ENCODE measurements at places on chromosomes 16 and 17.
A peak's percentile ranks its signal among the peaks of the same experiment; 100 is the strongest.

DNA sequence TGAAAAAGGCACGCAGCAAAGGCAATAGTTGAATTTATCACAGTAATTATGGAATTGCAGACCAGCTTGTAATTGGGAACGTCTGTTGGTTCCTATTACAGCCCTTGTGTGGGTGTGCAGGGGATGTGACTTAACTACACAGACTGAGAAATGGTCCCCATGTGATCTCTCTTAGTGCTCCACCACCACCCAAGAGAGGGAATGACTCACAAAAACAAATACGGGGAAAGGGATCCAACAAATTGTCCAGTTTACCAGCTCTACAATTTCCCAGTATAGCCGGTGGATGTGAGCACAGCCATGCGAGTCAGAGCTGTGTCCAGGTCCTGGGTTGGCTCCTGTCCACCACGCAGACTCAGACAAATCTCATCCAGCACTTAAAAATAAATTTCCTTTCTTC is 337.9 kb downstream of the GRIN2A start:
- H3K27ac ChIP-seq, result no peak overlapping the region
- no peaks in the 10 kb centered on the region for H3K27me3 ChIP-seq
- H3K4me1 ChIP-seq, result no peaks in the 10 kb centered on the region
- no peak overlapping the region for H3K4me3 ChIP-seq

- peaks cover 8% of the 10 kb centered on the region for H3K27me3 ChIP-seq
- no peak overlapping the region for H3K27ac ChIP-seq
- no peak for DNase-seq
- no peaks in the 10 kb centered on the region for H3K36me3 ChIP-seq
- no peak overlapping the region for H3K4me3 ChIP-seq
These were observed 27.6 kb upstream of the ST6GALNAC2 start for GRCh38 chr17:76612977-76613851.

DNA sequence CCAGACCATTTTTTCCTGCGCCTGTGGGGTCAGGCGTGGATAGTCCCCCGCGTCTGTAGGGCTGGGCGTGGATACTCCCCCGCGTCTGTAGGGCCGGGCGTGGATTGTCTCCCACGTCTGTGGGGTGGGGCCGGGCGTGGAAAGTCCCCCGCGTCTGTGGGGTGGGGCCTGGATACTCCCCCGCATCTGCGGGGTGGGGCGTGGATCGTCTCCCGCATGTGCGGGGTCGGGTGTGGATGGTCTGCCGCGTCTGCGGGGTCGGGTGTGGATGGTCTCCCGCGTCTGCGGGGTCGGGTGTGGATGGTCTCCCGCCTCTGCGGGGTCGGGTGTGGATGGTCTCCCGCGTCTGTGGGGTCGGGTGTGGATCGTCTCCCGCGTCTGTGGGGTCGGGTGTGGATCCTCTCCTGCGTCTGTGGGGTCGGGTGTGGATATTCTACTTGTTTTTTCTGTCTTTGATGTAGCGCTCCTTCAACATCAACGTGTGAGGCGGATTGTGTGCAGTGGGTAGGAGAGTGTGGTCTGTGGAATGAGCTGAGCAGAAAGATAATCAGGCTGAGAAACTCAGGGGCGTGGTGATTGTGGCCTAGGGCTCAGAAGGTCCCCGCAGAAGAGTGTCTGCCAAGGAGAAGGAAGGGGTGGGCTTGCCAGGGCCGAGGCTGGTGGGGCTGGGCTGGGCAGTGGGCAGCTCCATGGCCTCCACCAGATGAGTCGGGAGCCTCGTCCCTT is 3.2 kb downstream of the GNPTG start:
- peak overlapping the region; percentile 11 for H3K27ac ChIP-seq
- peaks cover 22% of the 10 kb centered on the region for H3K4me1 ChIP-seq
- H3K27me3 ChIP-seq, result no peaks in the 10 kb centered on the region

DNA sequence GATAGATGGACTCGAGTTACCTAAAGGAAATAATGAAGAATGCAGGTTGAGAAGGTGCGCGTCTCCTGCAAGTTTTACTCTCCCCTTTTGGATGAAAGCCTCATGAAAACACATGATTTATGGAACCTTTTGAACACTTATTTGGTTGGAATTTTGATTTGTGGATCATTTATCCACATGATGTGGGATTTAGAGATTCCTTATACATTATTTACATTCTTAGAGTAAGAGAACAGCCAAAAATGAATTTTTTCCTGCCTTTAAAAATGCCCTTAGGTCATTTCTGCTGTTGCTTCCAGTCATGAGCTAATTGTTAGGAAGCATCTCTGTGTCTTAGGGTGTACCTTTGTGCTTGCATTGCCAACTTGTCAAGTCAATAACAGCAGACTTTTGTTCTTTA is 99.9 kb downstream of the RPTOR start:
- no peak overlapping the region for H3K27ac ChIP-seq
- peak overlapping the region; percentile 58 for H3K4me3 ChIP-seq
- H3K36me3 ChIP-seq, result peaks cover 35% of the 10 kb centered on the region
- no peak for DNase-seq

DNA sequence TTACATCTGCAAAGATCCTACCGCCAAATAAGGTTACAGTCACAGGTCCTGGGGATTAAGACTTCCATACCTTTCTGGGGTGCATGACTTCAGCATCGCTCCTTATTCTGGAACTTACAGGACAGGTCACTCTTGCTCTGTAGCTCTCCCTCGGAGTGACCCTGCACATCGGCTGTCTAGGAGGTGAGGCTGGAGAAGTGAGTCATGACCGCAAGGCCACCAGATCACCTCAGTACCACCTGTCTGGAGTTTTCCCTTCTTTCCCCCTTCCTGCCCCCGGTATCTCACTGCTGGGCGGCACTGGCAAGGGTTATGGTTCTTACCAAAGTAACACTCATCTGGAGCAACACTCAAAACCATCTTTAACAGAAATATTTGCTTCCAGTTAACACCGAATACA is 374.8 kb downstream of the SLC39A11 start:
- H3K36me3 ChIP-seq, result peaks cover 2% of the 10 kb centered on the region
- peaks cover 38% of the 10 kb centered on the region for H3K4me1 ChIP-seq
- H3K27me3 ChIP-seq, result no peaks in the 10 kb centered on the region

- H3K27me3 ChIP-seq, result no peaks in the 10 kb centered on the region
- no peak overlapping the region for H3K27ac ChIP-seq
- no peak overlapping the region for H3K4me3 ChIP-seq
- no peak for DNase-seq
- H3K4me1 ChIP-seq, result no peaks in the 10 kb centered on the region
These were observed 110.4 kb upstream of the HAS3 start for GRCh38 chr16:68995011-68995504.

- DNase-seq, result no peak
- H3K36me3 ChIP-seq, result peaks cover 18% of the 10 kb centered on the region
- H3K4me3 ChIP-seq, result no peak overlapping the region
- H3K27me3 ChIP-seq, result no peaks in the 10 kb centered on the region
- H3K27ac ChIP-seq, result no peak overlapping the region
- H3K4me1 ChIP-seq, result no peaks in the 10 kb centered on the region
These were observed 62.1 kb downstream of the LMF1 start for GRCh38 chr16:908526-909155.

DNA sequence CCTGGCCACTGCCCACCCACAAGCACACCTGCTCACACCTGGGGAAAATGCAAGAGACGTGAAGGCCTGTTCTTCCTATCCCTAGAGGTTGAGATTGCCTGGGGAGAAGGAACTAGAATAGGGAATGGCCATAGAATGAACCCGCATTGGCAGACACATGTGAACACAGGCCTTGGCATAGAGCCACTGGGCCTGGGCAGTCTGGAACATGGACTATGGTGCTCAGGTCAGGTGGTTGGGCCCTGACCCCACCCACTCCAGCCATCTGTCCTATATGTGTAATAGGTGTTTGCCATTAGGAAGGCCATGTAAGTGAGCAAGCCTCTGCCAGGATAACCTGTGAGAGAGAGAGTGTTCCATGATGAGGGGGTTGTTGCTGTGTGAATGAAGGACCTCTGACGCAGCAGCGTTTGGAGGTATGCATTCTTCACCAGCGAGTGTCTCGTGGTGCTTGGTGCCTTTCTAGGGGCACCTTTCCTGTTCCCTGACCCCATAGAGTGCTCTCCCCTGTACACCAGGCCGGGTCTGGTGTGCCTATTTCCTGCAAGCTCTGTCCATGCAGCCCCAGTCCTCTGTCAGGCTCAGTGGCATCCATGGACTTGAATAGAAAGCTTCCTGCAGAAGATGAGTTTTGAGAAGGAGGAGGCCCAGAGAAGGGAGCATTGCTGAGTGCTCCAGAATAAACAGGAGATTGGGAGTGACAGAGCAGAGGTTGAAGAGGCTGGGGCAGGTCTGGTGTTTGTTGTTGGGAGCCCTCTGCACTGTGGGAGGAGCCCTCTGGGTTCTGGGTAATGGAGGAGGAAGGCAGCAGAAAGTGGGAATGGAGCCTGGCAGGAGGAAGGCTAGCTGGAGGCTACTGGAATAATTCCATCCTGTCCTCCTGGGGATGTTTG is 15.6 kb downstream of the CTRL start:
- no peak overlapping the region for H3K4me3 ChIP-seq
- DNase-seq, result no peak
- peaks cover 9% of the 10 kb centered on the region for H3K36me3 ChIP-seq

DNA sequence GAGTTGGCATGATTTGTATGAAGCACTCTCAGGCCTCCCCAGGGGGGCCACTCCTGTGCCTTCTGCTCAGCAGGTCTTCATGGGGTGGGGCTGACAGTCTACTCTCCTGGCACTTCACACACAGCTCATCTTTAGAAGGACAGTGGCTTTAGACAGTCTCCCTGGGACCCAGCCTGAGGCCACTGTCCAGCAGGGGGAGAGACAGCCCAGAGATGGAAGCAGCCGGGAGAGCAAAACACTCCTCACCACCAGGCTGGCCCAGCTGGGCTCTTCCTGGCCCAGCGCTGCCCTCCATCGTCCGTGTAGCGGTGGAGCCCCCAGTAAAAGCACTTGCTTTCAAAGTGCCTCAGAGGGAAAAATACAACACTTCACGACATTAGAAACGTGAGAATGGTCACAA is 62.0 kb upstream of the CRHR1 start:
- no peaks in the 10 kb centered on the region for H3K4me1 ChIP-seq
- H3K36me3 ChIP-seq, result no peaks in the 10 kb centered on the region
- H3K27ac ChIP-seq, result no peak overlapping the region
- no peak overlapping the region for H3K4me3 ChIP-seq
- peaks cover 34% of the 10 kb centered on the region for H3K27me3 ChIP-seq

DNA sequence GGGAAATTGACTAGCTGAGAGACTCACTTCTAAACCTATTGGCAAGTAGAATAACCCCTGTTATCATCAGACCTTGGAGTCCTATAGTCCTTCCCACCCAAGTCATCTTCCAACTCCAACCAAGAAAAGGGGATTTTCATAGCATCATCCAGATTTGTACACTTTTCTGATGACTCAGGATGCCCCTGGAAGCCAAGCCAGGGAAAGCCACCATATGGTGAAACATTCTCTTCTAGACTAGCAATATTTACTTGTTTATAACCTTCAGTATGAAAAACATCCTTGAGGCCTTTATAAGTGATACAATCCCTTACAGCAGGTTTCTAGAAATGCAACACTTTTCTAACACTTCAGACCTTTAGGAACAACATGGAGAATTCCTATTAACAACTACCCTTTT is 618.8 kb upstream of the CDH11 start:
- DNase-seq, result no peak
- no peak overlapping the region for H3K27ac ChIP-seq
- no peaks in the 10 kb centered on the region for H3K36me3 ChIP-seq
- H3K4me3 ChIP-seq, result no peak overlapping the region

DNA sequence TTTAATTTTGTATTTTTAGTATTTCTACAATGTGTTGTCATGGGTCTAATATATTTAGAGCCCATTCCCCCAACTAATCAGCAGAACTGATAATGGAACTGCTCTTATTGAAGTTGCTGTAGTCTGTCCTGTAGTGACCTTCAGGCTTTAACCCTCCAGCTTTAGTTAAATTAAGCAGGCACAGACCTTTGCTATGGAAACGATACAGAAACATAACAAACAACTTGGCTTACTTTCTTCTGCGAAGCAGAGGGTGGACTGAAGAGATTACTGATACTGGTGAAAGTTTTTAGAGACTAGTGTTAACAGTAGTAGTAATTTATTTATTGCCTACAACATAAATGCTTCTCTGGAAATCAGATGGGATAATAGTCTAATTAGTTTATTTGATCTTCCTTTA is 61.4 kb downstream of the NFATC3 start:
- no peaks in the 10 kb centered on the region for H3K27me3 ChIP-seq
- DNase-seq, result no peak
- H3K4me3 ChIP-seq, result no peak overlapping the region

- DNase-seq, result no peak
- no peaks in the 10 kb centered on the region for H3K36me3 ChIP-seq
- H3K27ac ChIP-seq, result no peak overlapping the region
- peaks cover 16% of the 10 kb centered on the region for H3K27me3 ChIP-seq
- H3K4me3 ChIP-seq, result no peak overlapping the region
These were observed 14.0 kb upstream of the RNF135 start for GRCh38 chr17:30956764-30957374.

GRCh38 chr17:57356719-57357391 is 100.5 kb downstream of the MSI2 start:
- no peak overlapping the region for H3K27ac ChIP-seq
- H3K36me3 ChIP-seq, result peaks cover 16% of the 10 kb centered on the region
- H3K27me3 ChIP-seq, result no peaks in the 10 kb centered on the region
- peaks cover 49% of the 10 kb centered on the region for H3K4me1 ChIP-seq

- H3K36me3 ChIP-seq, result peaks cover 12% of the 10 kb centered on the region
- H3K27ac ChIP-seq, result no peak overlapping the region
- H3K4me3 ChIP-seq, result no peak overlapping the region
- H3K27me3 ChIP-seq, result peaks cover 9% of the 10 kb centered on the region
- peaks cover 15% of the 10 kb centered on the region for H3K4me1 ChIP-seq
These were observed 8.8 kb downstream of the RPL19 start for GRCh38 chr17:39208893-39209292.

DNA sequence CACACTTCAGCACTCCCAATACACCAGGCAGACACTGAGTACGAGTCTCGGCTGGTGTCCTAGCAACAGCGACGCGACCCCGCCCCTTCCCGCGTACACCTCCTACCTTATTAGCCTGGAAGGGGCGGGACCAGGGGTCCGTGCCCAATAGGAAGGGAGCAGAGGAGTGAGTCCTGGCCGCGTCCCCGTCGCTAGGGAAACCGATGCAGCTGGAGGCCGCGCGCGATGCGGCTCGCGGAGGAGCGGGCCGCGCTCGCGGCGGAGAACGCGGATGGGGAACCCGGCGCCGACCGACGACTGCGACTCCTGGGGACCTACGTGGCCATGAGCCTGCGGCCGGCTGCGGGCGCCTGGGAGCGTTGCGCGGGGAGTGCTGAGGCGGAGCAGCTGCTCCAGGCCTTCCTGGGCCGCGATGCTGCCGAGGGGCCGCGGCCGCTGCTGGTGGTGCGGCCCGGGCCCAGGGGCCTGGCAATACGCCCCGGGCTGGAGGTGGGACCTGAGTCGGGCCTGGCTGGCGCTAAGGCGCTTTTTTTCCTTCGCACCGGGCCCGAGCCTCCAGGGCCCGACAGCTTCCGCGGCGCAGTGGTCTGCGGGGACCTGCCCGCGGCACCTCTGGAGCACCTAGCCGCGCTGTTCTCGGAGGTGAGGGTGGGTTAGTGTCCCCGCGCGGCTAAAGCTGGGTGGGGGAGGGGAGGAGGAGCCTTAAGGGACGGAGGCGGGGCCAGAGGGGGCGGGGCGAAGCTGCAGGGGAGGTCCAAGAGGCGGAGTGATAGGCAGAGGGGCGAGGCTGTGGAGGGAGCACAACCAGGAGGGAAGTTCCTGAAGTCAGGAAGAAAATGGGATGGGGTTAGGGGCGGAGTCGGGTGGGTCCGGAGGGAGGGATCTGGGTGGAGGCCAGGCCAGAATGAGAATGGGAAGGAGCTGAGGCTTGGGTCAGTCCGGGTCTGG is at the start of gene DNAH9:
DNAH9 (plus strand) TSS at position 197 of the 948 bp plus-strand sequence; CDS start at position 226, 29 bp downstream.
- peaks cover 4% of the 10 kb centered on the region for H3K27me3 ChIP-seq
- no peak within 1 kb of the TSS for H3K4me3 ChIP-seq
- no peaks in the 10 kb centered on the region for H3K4me1 ChIP-seq
- no peaks in the 10 kb centered on the region for H3K36me3 ChIP-seq
- no peak within 1 kb of the TSS for H3K27ac ChIP-seq
